ENCODE measurements at places on chromosomes 5 and 9. TPM values are rescaled to one million over a fixed set of nuclear protein-coding genes. Genes with fewer than 3 reads are reported as not detected.

GRCh38 chr9:748861-749497 lies 92.5 kb upstream of the DMRT1 start:
- no peak for DNase-seq

DNA sequence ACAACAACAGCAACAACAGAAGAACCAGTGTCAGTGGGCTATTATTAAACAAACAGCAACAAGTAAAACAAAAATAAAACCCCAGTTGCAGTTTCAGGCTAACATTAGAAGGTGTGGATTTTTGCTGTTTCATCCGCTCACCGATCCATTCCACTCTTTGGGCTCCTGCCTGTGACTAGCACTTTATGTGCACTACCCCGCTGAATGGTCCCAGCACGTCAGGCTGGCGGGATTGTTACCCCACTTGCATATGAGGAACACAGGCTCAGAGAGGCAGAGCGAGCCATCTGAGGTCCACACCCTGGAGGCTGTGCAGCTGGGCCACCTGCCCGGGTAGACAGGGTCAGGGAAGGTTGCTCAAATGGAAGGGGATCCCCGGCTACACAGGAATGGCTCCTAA lies 26.0 kb downstream of the NSG2 start:
- no peak for DNase-seq

DNA sequence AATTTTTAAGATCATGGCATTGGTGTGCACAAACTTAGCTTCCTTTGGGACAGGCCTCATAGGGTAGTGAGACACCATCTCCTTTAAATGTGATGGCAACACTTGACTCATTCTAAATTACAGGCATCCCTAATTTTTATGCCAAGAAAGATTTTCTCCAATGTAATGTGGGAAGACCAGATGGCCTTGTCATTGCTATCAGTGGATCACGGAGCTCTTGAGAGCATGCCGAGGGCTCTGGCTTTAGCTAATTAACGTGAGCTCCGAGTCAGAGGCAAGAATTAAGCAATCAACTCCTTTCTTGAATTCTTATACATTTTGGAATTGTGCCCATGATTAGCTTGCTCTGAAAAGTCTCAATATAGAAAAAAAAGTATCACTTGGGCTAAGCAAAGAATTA lies 215.8 kb downstream of the LRRC70 start:
- no peak for DNase-seq

DNA sequence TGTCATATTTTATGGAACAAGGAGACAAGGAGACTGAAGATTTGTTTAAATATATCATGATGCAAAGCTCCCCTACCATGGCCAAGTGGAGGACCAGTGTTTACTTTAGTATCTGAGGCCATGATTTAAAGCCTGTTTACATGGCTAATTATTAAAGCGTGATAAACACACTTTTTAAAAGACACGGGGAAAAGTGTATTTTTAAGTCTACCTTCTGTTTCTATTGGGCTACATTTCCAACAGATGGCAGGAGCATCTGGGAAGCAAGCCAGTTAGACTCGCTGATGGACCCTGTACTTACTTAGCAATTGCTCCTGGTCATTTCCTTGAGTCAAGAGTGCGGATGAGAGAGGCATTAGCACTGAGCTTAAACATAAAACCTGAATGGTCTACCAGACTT lies 480.3 kb upstream of the SEMA6A start:
- DNase-seq = no peak

ARHGEF39 gene
- 0.36 TPM for total RNA-seq
